ENCODE measurements at places on chromosomes 16 and 17.
A peak's percentile ranks its signal among the peaks of the same experiment; 100 is the strongest.

DNA sequence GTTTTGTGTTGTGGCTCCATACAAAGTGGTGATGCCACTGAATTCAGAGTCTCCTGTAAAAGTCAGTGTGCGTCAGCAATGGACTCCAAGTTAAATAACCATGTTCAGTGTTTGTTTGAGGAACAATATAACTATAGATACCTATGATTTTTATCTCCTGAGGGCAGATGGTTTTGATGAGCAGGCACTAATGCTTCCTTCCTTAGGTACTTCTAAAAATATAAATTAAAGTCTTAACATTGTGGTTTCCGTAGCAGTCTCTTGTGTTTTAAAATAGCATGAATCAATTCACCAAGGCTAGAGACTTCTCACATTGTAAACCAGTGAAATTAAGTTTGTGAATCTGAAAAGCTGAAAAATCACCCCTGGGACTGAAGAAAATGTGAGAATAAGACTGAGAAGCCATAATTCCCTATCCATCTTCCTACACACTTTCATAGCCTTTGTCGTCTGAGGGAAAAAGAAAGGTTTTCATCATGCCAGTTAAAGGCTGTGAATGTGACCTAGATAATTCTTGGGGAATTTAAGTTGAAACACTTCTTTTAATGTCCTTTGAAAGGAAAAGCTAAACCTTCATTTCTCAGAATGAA lies 1502.9 kb downstream of the CDH11 start:
- no peak for DNase-seq

DNA sequence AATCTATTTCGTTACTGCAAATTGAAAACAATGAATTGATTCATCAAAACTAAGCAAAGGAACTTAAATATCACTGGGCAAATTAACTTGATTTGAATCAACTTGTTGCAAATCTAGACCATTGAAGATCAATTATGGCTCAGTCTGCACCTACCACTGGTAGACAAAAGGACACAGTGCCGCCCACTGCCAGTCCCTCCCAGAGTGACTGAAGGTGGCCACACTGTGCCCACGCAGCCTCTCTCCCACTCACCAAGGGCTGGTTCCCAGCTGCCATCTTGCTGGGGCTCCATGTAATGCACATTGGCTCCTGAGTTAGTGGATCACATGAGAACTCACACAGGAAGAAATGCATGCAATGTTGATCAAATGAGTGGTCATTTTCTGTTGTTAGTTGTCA lies 78.1 kb downstream of the PLXDC1 start:
- DNase-seq = no peak

GRCh38 chr16:4679850-4680636 lies 13.3 kb upstream of the NUDT16L1 start:
- DNase-seq = no peak

DNA sequence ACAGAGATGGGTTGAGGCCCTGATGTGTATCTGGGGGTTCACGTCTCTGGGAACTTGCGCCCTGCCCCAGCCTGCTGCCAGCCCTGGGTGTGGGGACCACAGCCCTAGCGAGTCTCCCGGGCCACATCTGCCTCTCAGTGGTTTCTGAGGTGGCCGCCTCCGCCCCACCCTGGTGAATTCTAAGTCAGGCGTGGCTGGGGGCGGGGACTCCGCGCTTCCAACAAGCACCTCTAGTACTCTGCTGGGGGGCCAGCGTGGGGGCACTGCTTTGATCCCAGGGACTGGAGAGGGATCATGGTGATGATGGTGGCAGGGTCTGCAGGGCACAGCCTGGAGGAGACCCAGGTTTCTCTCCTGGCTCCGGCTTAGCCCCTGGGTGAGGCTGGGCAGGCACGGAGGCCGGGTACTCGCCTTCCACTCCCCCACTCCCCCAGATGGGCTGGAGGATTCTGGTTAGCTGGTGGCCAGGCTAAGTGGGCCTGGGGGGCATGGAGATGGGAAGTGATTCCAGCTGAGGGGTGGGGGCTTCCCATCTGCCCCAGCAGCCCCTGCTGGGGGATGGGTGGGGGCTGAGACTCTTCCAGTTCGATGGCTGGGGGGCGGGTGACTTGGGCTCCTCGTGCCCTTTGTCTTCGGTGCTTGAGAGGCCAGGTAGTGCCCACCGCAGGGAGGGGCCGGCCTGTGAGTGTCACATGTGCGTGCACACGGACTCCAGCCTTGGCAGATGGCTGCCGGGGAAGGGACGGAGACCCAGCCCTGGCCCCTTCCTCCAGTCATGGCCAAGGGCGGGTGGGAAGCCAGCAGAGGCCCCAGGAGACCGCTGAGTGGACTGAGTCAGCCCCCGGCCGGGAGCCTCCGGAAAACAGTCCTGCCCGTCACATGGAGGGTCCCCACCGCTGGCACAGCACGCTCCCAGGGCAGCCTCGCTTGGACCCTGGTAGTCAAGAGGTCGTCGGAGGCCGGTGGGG lies 3.9 kb downstream of the GLIS2 start:
- DNase-seq = no peak

GRCh38 chr17:32904891-32905290 lies 23.1 kb upstream of the TMEM98 start:
- no peak for DNase-seq

DNA sequence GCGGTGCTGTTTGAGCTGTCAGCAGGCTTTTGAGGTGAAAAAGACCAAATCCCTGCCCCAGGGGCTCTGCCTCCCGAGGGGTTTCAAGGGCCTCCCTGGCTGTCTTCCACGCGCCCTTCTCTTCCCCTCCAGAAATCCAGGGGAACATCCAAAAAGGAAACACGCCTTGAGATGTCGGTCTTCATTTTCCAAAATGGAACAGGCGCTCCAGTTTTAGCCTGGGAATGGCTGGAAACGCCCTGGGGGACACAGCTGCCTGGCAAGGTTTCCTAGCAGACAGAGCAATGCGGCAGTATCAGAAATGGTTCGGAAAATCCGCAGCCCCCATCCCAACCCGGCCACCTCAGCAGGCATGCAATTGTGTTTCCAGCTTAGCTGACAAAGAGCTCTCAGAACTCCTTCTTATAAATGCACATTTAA lies 16.6 kb upstream of the LITAF start:
- no peak for DNase-seq

GRCh38 chr16:25988084-25988483 lies 296.3 kb downstream of the HS3ST4 start:
- DNase-seq = no peak

- no peak for DNase-seq
Observed at GRCh38 chr16:87747626-87748414, 18.0 kb downstream of the KLHDC4 start.

DNA sequence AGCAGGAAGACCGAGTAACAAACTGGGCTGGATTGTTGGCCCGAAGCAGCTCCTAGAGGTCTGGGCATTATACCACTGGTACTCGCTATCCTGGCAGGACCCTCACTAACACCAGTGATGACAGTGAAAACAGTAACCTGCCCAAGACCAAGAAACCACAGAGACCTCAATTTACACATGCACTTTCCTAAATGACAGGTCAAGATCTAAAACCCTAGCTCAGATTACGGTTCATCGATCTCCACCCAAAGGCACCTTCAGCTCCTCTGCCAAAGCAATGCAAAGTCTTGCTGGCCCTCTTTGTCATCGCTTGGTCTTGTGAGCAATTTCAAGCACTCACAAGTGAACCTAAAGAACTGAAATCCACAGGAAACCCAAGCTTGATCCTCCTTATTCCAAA lies 1.5 kb downstream of the PIP4K2B start:
- no peak for DNase-seq

DNA sequence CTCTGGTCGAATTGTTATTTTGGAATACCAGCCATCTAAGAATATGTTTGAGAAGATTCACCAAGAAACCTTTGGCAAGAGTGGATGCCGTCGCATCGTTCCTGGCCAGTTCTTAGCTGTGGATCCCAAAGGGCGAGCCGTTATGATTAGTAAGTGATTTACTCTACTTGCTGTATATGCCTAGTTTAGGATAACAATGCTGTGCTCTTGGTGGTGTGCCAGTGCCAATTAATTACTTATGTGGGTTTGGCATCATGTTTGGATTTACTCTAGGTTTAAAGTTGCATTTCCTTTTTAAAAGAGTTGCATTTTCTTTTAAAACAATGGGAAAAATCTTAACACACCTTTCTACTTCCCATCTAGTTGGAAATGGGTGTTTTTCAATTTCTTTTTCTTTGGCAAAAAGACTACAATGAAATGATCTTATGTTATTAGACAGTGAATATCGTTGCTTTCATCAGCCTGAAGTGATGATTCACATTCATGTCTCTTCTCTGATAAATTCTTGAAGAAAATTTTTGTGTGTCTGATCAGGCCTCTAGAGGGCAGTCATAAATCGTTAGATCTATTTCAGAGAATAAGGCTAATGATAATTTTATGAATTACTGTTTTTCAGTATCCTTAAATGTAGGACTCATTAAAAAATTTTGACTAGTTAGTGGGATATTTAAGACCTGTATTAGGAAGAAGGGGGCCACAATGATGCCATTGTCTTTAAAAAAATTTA lies 5.6 kb downstream of the SF3B3 start:
- peak; percentile 51 for DNase-seq

DNA sequence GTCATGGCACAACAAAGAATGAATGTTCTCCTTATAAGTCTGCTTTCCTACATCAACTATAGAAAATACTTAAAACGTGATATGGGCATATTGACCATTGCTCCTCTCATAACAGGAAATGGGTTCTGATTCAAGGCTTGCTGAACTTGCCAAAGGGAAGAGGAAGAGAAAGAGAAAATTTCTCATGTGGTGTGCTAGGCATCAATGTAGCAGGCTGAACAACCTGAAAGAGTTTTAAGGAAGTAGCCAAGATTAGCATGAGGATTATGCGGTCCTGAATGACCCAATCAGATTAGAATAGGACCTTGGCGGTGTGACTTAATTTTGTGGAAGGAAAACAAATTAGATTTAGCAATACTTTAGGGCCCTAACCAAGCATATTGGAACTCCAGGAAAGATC lies 617.7 kb upstream of the CDH11 start:
- DNase-seq = no peak

DNA sequence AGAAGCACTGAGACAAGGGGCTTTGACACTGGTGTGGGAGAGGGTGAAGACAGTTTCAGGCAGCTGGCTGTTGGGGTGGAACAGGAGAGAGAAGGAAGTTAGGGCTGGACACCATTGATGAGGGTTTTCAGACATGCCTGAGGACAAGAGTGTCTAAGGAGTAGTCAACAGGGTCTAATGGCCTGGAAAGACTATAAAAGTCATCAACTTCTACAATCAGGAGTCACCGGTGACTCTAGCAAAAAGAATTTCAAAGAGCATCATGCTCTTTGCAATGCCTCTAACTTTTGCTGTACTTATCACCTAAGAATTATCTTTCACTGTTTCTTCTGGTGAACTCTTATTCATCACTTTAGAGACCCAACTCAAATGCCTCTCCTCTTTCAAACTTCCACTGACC lies 213.9 kb downstream of the C16orf78 start:
- no peak for DNase-seq

- no peak for DNase-seq
Observed at GRCh38 chr16:13392341-13392740, 490.9 kb downstream of the SHISA9 start.

DNA sequence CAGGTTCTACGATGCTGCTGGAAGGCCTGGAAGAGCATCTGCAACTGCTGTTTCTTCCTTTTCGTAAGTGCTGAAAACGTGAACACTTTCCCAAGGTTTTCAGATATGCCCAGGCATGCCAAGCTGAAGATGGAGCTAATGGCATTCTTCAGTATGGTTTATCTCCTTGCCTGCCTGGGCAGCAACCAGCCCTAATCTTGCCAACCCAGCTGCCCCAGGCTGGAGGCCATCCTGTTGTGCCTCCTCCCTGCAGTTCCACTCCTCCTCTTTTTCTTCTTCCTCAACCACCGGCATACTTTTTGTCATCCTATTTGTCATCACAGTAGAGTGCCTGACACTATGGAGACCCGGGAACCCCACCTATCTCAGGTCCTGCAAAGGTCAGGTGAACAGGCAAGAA lies 1849.3 kb downstream of the TP53TG3F start:
- DNase-seq = no peak

DNA sequence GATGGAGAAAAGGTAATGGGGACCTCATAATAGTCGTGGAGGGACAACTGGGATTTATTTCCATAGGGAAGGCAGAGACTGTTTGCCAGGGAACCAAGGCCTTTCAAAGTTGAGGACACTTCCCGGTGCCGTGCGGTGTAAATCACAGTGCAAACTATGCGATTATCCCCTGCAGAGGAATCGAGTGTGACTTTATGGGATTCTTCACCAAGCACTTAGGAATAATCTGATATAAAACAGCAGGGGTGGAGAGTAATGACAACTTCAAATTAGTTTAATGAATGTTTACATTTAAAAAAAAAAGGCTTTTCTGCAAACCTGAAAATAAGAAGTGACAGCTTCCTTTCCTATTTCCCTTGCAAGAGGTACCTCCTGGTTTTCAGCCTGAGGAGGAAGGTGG lies 538.2 kb downstream of the MAF start:
- DNase-seq = no peak

DNA sequence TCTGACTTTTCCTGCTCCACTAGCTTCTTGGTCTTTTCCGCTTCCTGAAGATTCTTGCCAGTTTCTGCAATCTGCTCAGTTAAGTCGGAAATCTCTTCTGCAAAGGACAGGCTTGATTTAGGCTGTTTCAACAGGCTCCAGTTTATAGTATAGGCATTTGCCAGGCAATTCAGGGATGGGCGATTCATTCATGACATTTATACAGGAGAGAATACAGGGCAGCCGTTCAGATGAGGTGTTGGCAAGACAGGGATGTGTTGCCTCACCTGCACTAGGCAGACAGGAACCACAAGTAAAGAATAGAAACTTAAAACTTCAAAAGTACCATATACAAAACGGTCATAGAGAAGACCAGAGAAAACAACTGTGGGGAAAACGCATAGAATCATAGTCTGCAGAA lies 61.7 kb downstream of the MYH13 start:
- no peak for DNase-seq

GRCh38 chr17:78351449-78352006 lies 8.3 kb downstream of the SOCS3 start:
- DNase-seq = peak; percentile 69

DNA sequence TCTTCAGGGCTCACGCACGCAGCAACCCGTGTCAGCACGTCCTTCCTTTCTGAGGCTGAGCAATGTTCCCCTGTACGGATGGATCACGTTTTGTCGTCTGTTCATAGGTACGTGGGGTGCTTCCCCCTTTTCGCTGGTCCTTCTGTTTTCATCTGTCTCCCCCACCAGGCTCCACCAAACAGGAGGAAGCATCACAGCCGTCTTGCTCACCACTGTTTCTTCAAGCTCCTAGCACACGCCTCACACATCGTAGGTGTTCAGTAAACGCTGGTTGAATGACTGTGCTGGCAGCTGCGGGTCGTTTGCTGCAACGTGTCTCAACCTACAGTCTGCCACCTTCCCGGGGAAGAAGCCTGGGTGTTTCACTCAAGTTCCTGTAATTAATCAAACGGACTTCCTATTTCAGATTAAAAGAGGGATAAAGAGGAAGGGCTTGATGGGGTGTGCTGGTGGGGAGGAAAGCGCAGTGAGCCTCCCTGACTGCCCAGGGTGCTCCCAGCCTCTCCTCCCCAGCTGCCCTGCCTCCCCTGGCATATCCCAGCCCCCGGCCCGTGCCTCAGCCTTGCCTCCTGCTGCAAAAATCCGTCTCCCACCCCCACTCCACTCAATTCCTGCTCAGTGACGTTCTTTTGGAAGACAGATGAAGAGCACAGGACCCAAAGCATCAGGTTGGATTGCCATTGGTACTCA lies 76.7 kb upstream of the DOC2B start:
- no peak for DNase-seq

GRCh38 chr17:15027853-15028252 lies 237.3 kb downstream of the PMP22 start:
- no peak for DNase-seq

All from brain microvascular endothelial cell (primary cell).